ENCODE measurements at places on chromosomes 4 and X.

DNA sequence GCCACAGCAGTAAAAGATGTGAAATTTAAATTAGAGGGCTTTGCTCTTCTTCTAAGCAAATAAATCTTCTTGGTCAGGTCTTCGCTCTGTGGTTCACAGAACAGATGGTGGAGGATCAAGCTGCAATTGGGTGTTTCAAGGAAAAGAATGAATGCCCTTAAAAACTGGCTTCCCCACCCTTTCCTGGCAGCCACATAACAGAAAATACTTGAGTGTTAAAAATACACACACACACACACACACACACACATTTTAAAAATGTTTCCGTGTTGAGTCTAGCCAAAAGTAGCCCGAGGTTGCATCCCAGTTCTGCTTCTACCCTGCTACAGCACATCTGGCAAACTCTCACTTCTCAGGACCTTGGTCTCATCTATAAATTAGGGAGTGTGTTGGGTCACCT, 56.7 kb upstream of the FGFBP2 start:
- DNase-seq = no peak
- no peak overlapping the region for H3K4me3 ChIP-seq
- no peaks in the 10 kb centered on the region for H3K36me3 ChIP-seq
- H3K27me3 ChIP-seq = no peaks in the 10 kb centered on the region
- H3K27ac ChIP-seq = no peak overlapping the region

GRCh38 chr4:98993419-98994071, 2.0 kb upstream of the METAP1 start:
- no peak overlapping the region for H3K27ac ChIP-seq
- no peaks in the 10 kb centered on the region for H3K36me3 ChIP-seq
- DNase-seq = no peak
- H3K27me3 ChIP-seq = no peaks in the 10 kb centered on the region

- no peak for DNase-seq
- no peak overlapping the region for H3K27ac ChIP-seq
- H3K27me3 ChIP-seq = no peaks in the 10 kb centered on the region
- H3K4me1 ChIP-seq = no peaks in the 10 kb centered on the region
- no peaks in the 10 kb centered on the region for H3K36me3 ChIP-seq
- H3K4me3 ChIP-seq = no peak overlapping the region
These were observed 44.6 kb upstream of the TRPC5OS start for GRCh38 chrX:111831343-111831742.

DNA sequence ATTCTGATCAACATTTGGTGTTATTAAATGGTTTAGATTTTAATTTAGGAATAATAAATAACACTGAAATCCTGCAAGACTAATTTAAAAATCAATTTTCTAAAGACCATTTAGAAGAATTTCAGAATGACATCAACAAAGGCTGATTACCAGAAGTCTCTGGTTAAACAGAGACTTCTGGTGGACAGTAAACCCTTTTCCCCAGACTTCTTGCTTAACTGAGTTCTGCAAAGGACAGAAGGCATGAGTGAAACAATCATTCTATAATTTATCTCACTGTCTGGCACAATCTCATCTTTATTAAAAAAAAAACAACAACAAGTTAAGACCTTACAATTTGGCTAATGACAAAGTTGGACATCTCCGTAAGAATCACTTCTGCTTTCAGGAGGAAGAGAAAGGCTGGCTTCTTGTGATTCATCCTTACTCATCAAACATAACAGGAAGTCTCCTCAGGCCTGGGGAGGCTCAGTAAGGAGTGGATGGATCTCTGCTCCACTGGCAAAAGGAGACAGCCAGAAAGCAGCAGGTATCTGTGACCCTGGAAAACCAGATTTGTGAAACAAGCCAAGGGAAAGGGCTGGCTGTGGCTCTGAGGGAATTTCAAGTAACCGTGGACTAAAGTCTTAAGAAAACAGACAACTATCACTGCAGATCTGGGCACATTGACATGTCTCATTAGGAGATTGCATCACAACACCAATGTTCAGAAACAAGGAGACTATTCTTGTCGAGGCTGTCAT, 908 bp upstream of the TLR6 start:
- DNase-seq = peak; percentile 36
- H3K4me1 ChIP-seq = peaks cover 24% of the 10 kb centered on the region
- H3K4me3 ChIP-seq = peak overlapping the region; percentile 51
- H3K27ac ChIP-seq = peak overlapping the region; percentile 64
- H3K36me3 ChIP-seq = no peaks in the 10 kb centered on the region
- no peaks in the 10 kb centered on the region for H3K27me3 ChIP-seq

DNA sequence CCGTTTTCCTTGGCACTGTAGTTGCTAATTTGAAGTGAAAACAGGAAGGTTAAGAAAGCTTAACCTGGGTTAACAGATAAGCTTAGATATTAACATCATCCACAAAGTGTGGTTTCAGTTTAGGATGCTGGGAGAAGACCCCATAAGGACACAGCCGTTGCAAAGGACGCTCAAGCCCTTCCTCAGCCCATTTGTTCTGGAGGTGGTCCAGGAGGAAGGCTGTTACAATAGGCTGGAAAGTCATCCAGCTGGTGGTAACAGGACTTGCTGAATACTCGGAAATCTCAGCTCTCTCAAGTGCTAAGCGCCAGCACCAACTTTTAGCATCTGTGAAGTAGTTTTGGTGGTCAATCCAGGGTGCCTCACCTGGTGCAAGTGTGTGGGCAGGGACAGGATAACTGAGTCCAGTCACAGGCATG, 14.2 kb downstream of the CHST7 start:
- no peak for DNase-seq
- no peaks in the 10 kb centered on the region for H3K4me1 ChIP-seq
- H3K4me3 ChIP-seq = no peak overlapping the region
- no peaks in the 10 kb centered on the region for H3K27me3 ChIP-seq

- H3K4me1 ChIP-seq = no peaks in the 10 kb centered on the region
- H3K27ac ChIP-seq = peak within 1 kb of the TSS; percentile 32
- peak within 1 kb of the TSS; percentile 19 for H3K4me3 ChIP-seq
- no peaks in the 10 kb centered on the region for H3K27me3 ChIP-seq
- H3K36me3 ChIP-seq = no peaks in the 10 kb centered on the region
- DNase-seq = peak; percentile 75
These were observed at the start of gene FAM13A for GRCh38 chr4:89056953-89057398. Gene FAM13A (minus strand): TSS chr4:89057185. CDS start chr4:89056964, 221 bp downstream.

- no peak overlapping the region for H3K27ac ChIP-seq
- no peaks in the 10 kb centered on the region for H3K27me3 ChIP-seq
- no peak for DNase-seq
- no peak overlapping the region for H3K4me3 ChIP-seq
- no peaks in the 10 kb centered on the region for H3K4me1 ChIP-seq
These were observed 10.1 kb downstream of the ELF4 start for GRCh38 chrX:130100180-130100579.

GRCh38 chr4:10205223-10205622, 88.6 kb upstream of the WDR1 start:
- H3K4me1 ChIP-seq = no peaks in the 10 kb centered on the region
- no peak overlapping the region for H3K27ac ChIP-seq
- no peak for DNase-seq
- no peak overlapping the region for H3K4me3 ChIP-seq
- H3K27me3 ChIP-seq = no peaks in the 10 kb centered on the region
- H3K36me3 ChIP-seq = no peaks in the 10 kb centered on the region

- H3K4me1 ChIP-seq = no peaks in the 10 kb centered on the region
- H3K27me3 ChIP-seq = no peaks in the 10 kb centered on the region
- H3K27ac ChIP-seq = no peak overlapping the region
- no peak for DNase-seq
These were observed 94.6 kb downstream of the ANK2 start for GRCh38 chr4:113144091-113144490.

- H3K4me1 ChIP-seq = 0 out of 2 replicates have a peak, but pooled peaks cover under 1% of the 10 kb centered on the region
- no peaks in the 10 kb centered on the region for H3K36me3 ChIP-seq
- no peak overlapping the region for H3K4me3 ChIP-seq
- DNase-seq = no peak
These were observed 6.2 kb upstream of the CTBP1 start for GRCh38 chr4:1255151-1255550.

DNA sequence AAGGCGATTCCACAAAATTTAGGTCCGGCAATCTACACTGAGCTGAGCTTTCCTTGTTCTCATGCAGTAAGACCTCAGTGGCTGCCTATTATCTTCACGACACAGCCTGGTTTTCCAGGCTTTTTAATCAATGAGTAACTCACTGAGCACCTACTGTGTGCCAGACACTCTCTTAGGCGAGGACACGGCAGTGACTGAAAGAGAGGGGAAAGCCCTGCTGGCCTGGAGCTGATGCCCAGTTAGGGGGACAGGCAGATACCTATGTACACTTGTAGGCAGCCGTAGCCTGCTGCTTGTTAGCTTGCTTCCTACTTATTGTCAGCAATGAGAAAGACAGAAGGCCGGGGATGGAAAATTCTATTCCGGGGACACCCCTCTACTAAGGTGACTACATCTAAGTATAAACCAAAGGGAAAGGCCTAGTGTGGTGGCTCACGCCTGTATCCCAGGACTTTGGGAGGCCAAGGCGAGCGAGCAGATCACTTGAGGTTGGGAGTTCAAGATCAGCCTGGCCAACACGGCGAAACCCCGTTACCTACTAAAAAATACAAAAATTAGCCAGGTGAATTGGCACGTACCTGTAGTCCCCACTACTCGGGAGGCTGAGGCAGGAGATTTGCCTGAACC, 3.8 kb downstream of the WDR1 start:
- H3K36me3 ChIP-seq = peaks cover 30% of the 10 kb centered on the region
- H3K27me3 ChIP-seq = no peaks in the 10 kb centered on the region
- H3K4me3 ChIP-seq = no peak overlapping the region

DNA sequence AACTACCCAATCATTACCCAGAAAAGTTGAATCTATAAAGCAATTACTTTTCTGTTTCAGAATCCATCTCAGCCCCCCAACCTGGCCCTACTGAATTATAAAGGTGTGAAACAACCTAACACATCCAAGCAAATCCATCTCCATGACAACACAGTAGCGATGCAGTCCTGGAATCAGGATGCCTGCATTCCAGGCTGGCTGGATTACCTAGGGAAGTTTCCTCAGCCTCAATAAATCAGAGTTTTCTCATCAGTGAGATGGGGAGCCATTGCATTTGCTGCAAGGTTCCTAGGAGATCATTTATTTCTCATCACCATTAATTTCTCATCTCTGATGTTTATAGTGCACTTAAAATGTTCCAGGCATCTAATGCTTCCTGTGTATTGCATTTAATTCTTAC, 46.0 kb downstream of the LNX1 start:
- H3K4me1 ChIP-seq = no peaks in the 10 kb centered on the region
- no peaks in the 10 kb centered on the region for H3K36me3 ChIP-seq
- H3K4me3 ChIP-seq = no peak overlapping the region
- no peak for DNase-seq
- H3K27ac ChIP-seq = no peak overlapping the region

GRCh38 chr4:132683957-132684356, 465.1 kb upstream of the PCDH10 start:
- H3K4me1 ChIP-seq = no peaks in the 10 kb centered on the region
- H3K27me3 ChIP-seq = no peaks in the 10 kb centered on the region
- H3K27ac ChIP-seq = no peak overlapping the region
- H3K36me3 ChIP-seq = no peaks in the 10 kb centered on the region
- H3K4me3 ChIP-seq = no peak overlapping the region
